Activated CD4-positive, CD25-positive, alpha-beta regulatory T cell (primary cell): ENCODE measurements at places on chromosomes 1 and 21.

DNA sequence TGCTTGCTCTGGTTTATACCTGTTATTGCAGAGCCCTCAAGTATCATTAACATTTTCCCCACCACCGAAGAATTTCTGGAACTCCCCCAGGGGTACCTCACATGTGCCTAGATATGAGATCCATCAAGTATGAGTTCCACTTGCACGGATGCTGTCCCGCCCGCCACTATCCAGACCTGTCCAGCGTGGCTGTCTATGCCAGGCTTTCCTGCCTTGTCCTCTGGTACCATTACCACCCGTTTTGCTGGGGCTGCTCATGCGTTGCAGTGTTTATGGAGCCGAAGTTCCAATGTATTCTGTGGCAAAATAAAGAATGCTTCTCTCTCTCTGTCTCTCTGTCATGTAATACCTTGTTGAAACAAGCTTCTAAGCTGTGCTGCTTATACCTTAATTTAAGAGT, 543.5 kb upstream of the PTBP2 start:
- DNase-seq: no peak

DNA sequence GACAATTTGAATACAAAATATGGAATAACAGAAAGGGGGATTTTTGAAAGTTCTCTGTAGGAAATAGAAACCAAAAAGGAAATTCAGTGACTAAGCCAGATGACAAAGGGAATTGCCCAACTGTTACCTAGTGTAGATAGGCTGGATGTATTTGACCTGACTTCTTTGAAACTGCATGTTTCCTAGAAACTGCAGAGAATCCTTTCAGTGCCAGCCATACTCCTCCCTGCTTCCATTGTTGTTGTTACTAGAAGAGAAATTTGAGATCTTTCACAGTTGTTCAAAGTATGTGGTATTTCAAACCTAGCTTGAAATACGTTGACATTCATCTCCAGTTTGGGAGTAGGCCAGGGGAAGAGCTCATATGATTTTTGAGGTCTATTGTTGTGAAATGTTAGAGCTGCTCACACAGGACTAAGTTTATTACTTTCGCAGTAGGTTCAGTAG, 1.8 kb upstream of the GBP5 start:
- DNase-seq: no peak

DNA sequence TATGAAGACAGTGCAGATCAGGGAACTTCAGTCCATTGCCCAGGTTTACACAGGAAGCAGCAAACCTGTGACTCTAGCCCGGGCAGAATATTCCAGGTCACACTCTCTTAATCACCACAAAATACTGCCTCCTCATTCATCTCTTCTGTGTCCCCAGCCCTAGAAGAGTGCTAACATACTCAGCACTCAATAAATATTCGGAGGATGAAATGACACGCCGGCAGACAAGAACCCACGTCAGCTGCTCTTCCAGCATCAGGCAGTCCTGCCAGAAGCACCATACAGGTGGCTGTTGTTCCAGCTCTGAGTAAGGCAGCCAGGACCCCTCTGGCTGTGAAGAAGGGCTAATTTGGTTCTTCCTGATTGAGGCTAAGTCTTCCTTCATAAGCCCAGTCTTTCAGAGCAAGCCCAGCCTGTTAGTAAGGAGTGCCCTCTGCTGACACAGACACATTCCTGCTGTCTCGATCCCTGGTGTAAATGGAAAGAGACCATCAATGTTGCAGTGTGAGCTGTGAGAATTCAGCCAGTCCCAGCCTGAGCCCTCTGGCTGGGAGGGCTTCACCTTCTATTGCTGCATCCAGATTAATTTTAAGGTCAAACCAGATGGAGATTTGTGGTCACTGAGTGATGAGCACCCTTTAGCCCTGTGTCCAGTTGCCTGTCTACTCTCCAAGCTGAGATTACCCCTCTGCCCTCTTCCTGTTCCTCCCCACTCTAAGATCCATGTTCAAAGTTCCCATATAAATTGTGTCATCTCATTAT, 45.0 kb upstream of the KIRREL1 start:
- DNase-seq: no peak

GRCh38 chr1:214009423-214010196, 21.8 kb downstream of the PROX1 start:
- DNase-seq: no peak

DNA sequence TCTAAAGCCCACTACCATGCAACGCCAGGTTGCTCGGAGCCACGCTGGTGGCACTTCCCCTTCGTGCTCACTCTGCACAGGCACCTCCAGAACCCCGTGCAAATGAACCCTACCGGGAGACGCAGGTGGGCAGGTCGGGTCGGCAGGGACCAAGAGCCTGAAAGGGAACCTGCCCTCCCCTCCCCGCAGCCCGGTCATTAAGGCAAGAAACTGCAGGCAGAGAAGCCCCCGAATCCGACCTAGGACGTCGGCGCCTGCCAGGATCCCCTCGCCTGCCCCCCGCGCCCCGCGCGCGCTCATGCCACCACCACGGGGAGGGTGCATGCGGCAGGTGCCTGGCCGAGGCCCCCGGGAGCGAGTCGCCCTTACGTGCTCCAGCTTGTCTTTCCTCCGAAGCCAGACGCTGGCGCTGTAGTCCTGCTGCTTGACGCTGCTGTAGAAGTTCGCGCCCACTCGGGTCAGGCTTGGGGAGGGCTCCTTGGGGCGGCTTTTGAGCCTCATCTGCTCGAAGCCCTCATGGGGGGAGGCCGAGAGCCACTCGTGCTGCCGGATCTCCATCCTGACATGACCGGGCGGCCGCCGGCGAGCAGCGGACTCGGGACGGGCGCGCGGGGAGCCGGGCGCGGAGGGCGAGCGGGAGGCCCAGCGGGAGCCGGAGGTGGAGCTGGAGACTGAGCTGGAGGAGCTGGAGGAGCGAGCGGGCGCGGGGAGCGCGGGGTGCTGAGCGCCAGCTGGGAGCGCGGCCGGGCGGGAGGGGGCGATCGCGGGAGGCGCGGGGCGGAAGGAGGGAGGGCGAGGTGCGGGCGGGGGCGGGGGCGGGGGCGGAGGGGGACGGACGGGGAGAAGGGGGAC, 552 bp downstream of the PLD5 start:
- DNase-seq: no peak

DNA sequence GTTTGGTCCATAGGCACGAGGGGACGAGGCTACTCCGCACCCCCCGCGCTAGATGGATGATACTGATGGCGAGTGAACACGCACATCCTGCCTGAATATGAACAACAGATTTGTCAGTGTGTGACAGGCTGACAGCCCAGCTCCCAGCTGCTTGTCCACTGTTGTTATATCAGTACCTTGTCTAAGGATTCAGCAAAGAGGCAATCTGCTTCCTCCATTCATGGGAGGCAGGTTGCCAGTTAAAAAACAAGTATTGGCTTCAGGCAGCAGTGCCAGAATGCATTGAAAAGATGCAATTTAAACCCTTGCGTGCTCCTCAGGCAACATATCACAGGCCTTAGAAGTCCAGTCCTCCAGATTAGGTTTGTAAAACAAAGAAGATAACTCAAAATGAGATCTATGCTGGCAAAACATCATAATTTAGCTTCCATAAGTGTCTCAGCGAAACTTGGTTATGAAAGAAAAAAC, 223.3 kb downstream of the GPATCH2 start:
- no peak for DNase-seq
